ENCODE measurements at places on chromosomes 16 and 17.

DNA sequence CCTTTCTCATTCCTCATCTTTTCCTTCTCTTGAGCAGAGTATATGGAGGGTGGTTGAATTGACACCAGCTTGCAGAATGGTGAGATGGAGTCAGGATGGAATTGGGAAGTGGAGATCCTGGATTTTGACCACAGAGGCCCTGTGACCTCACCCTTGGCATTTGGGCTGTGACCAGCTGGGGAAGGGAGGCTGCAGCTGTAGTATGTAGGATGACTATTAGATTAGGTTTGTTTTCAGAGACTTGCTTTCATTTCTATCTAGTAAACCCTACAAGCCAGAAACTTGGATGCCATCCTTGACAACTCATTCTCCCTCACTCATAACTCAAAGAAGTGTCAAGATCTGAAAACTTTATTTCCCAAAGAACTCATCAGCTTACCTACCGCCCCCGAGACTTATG lies 5.9 kb downstream of the GNGT2 start:
- H3K4me1 ChIP-seq = peaks cover 18% of the 10 kb centered on the region
- H3K27me3 ChIP-seq = no peaks in the 10 kb centered on the region
- no peak for DNase-seq
- no peak overlapping the region for H3K4me3 ChIP-seq
- peaks cover 11% of the 10 kb centered on the region for H3K36me3 ChIP-seq

DNA sequence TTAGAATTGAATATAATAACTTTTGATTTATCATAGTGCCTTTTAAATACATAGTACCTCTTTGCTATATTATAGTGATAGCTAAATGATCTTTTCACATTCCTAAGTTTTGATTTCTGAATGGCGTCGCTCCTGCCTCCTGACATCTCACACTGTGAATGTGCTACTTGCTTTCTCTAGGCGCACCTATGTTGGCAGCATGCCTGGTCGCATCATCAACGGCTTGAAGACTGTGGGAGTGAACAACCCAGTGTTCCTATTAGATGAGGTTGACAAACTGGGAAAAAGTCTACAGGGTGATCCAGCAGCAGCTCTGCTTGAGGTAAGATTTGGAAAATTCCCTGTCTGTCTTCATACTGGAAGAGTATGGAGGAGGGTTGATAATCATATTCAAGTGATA lies 29.8 kb upstream of the ABCC11 start:
- H3K4me1 ChIP-seq = peaks cover 14% of the 10 kb centered on the region
- no peak overlapping the region for H3K4me3 ChIP-seq
- H3K27ac ChIP-seq = no peak overlapping the region
- H3K27me3 ChIP-seq = no peaks in the 10 kb centered on the region
- H3K36me3 ChIP-seq = peaks cover 81% of the 10 kb centered on the region
- no peak for DNase-seq

DNA sequence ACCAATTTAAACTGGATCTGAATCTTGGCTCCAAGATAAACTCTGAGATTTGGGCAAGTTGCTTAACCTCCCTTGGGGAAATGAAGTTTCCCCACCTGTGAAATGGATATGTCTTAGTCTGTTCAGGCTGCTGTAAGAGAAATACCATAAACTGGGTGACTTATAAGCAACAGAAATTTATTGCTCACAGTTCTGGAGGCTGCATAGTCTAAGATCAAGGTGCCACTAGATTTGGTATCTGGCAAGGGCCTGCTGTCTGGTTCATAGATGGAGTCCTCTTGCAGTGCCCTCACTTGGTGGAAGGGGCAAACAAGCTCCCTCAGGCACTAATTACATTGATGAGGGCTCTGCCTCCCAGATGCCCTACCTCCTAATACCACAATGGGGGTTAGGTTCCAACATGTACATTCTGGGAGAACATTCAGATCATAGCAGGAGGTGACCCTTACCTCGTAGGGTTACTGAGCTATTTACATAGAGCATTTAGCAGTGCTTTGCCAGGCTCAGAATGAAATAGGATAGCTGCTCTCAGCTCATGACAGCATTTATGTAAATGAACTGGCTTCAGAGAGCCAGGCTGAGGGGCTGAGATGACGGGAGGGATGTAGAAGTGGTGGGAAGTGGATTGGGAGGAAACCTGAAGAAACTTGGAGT lies 83.9 kb downstream of the SPECC1 start:
- DNase-seq = no peak
- H3K4me3 ChIP-seq = no peak overlapping the region
- no peaks in the 10 kb centered on the region for H3K36me3 ChIP-seq
- H3K27ac ChIP-seq = no peak overlapping the region

GRCh38 chr16:73629011-73629410 lies 581.1 kb upstream of the ZFHX3 start:
- no peak overlapping the region for H3K27ac ChIP-seq
- DNase-seq = no peak
- no peaks in the 10 kb centered on the region for H3K4me1 ChIP-seq
- H3K27me3 ChIP-seq = no peaks in the 10 kb centered on the region
- H3K4me3 ChIP-seq = no peak overlapping the region

DNA sequence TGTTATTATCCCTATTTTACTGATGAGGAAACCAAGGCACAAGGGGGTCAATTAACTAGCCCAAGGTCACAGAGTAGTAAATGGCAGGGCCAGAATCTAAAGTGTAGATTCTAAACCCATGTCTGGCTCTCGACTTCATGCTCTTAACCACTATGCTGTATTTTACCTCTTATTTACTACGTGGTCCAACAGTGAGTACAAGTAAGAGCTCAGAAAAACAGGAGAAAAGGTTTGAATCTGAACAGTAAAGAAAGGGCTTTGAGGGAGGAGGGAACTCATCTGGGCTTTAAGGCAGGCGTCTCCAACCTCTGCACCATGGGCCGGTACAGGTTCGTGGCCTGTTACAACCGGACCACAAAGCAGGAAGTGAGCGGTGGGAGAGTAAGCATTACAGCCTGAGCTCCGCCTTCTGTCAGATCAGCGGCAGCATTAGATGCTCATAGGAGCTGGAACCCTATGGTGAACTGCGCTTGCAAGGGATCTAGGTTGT lies 62.9 kb downstream of the SMURF2 start:
- H3K4me1 ChIP-seq = peaks cover 42% of the 10 kb centered on the region
- DNase-seq = peak; percentile 61
- H3K27ac ChIP-seq = peak overlapping the region; percentile 90
- peaks cover 14% of the 10 kb centered on the region for H3K36me3 ChIP-seq
- H3K27me3 ChIP-seq = no peaks in the 10 kb centered on the region
- H3K4me3 ChIP-seq = peak overlapping the region; percentile 72

DNA sequence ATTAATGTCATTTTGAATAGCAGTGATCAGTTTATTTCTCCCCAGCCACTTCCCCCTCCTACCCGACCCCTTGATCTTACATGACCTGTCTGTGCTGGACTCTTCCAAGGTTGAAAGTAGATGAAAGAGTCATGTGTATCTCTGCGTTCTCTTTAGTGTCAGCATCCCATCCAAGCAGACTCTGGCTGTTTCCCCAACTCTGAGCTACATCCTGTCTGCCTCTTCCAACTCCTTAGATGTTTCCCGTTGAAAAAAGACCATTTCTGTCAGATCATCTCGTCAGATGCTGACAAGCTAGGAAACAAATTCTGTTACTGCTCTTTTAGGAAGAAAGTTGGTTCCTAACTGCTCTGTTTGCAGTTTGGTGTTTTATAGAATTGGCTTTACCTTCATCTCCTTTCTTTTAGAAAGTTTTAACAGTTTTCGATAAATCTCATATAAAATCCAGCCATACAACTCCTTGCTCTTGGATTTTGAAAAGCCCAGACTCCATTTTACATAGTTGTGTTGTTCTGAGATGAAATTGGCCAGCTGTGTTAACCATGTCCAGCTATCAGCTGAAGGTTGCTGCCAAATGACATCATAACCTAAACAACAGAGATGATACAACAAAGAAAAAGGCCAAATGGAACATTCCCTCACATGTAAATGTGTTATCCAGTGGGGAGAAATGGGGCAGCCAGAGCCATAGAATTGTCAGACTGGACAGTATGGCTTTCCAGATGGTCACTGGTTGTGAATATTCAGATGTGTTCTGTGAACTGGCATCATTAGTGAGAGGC lies 43.5 kb downstream of the CYB561 start:
- H3K4me1 ChIP-seq = peaks cover 6% of the 10 kb centered on the region
- H3K27ac ChIP-seq = no peak overlapping the region
- DNase-seq = no peak
- no peaks in the 10 kb centered on the region for H3K27me3 ChIP-seq
- no peak overlapping the region for H3K4me3 ChIP-seq
- no peaks in the 10 kb centered on the region for H3K36me3 ChIP-seq

DNA sequence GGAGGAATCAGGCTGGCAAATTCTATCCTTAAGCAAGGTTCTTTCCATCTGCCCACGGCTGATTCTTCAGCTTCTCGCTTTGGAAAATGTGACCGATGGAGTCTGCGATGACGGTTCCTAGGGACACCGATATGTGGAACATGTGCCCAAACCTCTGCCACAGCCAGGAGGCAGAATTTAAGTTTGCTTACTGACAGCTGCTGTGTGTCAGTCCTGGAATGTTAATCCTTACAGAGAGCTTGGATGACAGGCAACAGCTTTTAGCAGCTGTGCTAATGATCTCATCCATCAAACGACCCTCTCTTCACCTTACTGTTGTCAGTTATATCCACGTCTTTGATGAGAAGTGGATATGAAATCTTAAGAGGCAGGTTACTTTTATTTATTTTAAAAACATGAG lies 11.4 kb upstream of the MYH13 start:
- H3K4me1 ChIP-seq = no peaks in the 10 kb centered on the region
- peaks cover 3% of the 10 kb centered on the region for H3K27me3 ChIP-seq
- no peak overlapping the region for H3K4me3 ChIP-seq
- H3K27ac ChIP-seq = no peak overlapping the region

DNA sequence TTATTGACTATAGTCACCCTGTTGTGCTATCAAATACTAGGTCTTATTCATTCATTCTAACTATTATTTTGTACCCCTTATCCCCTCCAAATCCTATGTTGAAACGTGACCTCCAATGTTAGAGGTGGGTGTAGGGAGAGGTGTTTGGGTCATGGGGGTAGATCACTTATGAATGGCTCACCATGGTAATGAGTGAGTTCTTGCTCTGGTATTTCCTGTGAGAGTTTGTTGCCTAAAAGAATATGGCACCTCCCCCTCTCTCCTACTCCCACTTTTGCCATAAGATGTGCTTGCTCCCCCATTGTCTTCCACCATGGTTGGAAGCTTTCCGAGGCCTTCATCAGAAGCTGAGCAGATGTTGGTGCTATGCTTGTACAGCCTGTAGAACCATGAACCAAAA lies 59.3 kb upstream of the BRD7 start:
- no peak overlapping the region for H3K27ac ChIP-seq
- DNase-seq = no peak
- no peaks in the 10 kb centered on the region for H3K4me1 ChIP-seq
- no peak overlapping the region for H3K4me3 ChIP-seq
- no peaks in the 10 kb centered on the region for H3K36me3 ChIP-seq
- peaks cover 7% of the 10 kb centered on the region for H3K27me3 ChIP-seq

DNA sequence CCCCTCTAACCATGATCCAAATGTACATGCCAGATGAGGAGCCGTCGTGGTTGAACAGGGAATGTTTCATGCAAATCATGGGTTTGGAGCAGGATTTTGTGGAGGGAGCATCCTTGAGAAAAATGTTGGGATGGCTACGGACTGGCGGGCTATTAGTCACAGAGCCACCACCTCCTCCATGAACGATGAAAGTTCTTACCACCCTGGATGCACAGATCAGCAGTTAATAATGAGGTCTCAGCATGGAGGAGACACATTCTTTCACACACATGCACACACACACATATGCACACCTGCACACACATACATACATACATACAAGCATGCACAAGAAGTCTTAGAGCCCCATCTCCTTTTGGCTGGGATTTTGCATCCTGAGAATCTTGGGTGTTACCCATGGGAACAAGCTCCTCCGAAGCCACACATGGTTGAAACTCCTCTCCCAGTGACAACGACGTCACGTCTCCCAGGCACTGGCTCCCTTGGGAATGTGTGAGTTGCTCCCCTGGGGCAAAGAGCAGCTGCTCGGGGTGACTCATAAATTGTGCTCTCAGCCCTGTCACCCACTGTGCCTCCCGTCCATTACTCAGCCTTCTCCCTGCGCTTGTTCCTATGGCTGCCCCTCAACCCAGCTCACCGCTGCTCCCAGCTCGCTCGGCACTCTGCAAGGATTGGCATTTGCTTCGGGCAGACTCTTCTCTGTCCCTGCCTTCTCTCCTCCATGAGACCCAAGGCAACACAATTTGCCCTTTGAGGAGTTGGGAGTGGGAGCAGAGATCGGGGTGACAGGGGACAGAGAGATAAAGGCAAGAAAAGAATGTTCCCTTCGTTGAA lies 344.6 kb downstream of the SOX9 start:
- no peak for DNase-seq
- H3K27me3 ChIP-seq = peaks cover 16% of the 10 kb centered on the region
- no peaks in the 10 kb centered on the region for H3K36me3 ChIP-seq
- H3K4me1 ChIP-seq = no peaks in the 10 kb centered on the region
- H3K27ac ChIP-seq = no peak overlapping the region

DNA sequence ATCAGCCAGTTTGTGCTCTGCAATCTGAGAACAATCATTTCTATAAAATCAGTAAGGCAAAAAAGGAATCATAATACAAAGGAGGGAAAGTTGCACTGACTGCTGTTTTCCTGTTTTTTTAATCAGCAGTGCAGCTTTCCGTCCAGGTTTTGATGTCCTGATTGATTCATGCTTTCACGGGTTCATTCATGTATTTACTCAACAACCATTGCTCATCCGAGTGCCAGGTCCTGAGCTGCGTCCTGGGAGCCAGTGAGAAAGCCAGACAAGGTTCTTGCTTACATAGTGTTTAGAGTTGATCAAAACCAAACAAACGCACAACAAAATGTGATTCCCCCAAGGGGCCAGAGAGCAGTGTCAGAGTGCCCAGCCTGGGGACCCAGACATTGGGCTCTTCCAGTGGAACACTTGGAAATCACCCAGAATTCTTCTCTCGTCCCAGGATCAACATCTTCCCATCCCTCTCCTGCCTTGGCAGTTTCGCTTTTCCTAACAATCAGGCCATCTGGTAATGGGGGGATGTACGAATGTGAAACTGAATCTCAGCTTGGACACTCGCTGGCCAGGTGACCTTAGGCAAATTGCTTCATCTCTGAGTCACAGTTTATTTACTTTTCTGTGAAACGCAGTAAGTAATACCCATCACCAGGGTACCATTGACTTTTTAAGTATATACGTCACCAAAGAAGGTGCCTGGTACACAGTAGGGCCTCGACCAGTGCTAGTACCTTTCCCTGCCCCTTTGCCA lies 13.3 kb upstream of the C1QL1 start:
- H3K4me1 ChIP-seq = no peaks in the 10 kb centered on the region
- no peaks in the 10 kb centered on the region for H3K36me3 ChIP-seq
- DNase-seq = no peak
- H3K27me3 ChIP-seq = peaks cover 28% of the 10 kb centered on the region
- H3K27ac ChIP-seq = no peak overlapping the region

- H3K27ac ChIP-seq = peak overlapping the region; percentile 95
- peaks cover 93% of the 10 kb centered on the region for H3K36me3 ChIP-seq
- no peaks in the 10 kb centered on the region for H3K27me3 ChIP-seq
- DNase-seq = no peak
These were observed 8.3 kb downstream of the SLC7A6 start for GRCh38 chr16:68272507-68273209.

All from activated T-cell treated with anti-CD3 and anti-CD28 coated beads, Interleukin-2, amount 50 U/mL, for 24 hours (primary cell).